Memory B cell (primary cell): ENCODE measurements at places on chromosomes 2 and 18.

GRCh38 chr2:122179492-122180165, 424.2 kb downstream of the TSN start:
- DNase-seq: no peak

- peak; percentile 9 for DNase-seq
These were observed 260.6 kb upstream of the LINC00305 start for GRCh38 chr18:64409511-64409910.

GRCh38 chr2:200748779-200749178, 62.9 kb upstream of the BZW1 start:
- no peak for DNase-seq

GRCh38 chr2:38097988-38098385, 22.0 kb upstream of the CYP1B1 start:
- no peak for DNase-seq

- DNase-seq: peak; percentile 31
These were observed 83.9 kb downstream of the STPG4 start for GRCh38 chr2:47070920-47071824.

GRCh38 chr2:53463806-53464726, 303.5 kb upstream of the CHAC2 start:
- DNase-seq: no peak

DNA sequence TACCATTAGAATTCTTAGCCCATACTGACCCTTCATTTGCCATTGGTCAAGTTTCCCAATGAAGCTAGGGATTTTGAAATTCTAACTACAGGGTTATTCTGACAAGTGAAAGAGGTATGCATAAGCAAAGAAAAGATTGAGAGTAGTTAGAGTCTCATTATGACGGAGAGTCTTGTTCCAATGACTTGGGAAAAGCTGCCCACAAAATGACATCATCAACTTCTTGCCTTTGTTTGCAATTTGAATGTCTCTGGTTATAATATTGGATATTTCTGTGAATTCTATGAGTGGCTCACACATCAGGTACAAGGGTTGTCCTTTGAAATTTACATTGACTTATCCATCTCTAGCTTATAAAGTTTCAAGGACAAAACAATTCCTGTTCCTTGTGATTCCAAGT, 772.2 kb downstream of the TRIB2 start:
- DNase-seq: no peak

GRCh38 chr2:227454323-227454860, 17.6 kb upstream of the AGFG1 start:
- no peak for DNase-seq

- DNase-seq: no peak
These were observed 4.5 kb downstream of the NBEAL1 start for GRCh38 chr2:203019142-203019541.

DNA sequence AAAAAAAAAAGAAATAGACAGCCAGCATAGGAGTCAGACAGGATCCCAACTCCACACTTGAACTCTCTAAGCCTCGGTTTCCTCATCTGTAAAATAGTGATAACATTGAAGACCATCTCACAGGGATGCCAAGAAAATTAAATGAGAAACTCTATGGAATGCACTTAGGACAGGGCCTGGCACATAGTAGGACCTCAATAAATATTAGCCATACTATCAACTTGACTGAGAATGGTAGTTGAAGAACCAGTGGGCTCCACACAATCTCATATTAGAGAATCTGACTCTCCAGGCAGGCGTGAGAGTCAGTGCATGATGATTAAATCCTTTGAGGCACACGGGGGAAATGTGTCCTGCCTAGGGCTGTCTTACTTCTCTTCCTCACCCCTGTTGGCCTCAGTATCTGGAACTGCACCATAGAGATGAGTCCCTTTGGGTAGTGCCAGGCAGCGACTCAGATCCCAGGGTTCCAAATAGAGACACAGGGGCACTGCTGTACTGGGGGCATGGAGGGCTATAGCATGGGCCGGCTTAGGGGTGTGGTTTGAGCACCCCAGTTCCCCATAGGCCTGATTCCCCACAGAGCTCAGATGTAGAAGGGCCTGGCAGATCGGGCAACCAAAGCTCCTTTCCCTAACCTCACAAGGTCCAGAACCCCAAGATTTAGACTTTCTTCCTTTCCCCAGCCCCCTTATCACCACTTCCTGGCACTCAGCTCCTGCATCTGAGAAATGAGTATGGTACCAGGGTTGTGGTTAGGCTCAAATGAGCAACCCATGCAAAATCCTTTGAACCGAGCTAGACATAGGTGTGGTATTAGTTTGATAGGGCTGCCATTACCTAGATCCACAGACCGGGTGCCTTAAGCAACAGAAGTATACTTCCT, 51.3 kb upstream of the CAB39 start:
- no peak for DNase-seq

DNA sequence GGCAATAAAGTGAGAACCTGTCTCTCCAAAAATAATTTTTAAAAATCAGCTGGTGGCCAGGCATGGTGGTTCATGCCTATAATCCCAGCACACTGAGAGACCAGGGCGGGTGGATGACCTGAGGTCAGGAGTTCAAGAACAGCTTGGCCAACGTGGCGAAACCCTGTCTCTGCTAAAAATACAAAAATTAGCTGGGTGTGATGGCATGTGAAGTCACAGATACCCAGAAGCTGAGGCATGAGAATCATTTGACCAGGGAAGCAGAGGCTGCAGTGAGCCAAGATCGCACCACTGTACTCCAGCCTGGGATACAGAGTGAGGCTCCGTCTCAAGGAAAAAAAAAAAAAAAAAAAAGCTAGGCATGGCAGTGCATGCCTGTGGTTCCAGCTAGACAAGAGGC, 7.4 kb upstream of the GPR75 start:
- no peak for DNase-seq

- DNase-seq: no peak
These were observed 443.1 kb downstream of the THSD7B start for GRCh38 chr2:137208431-137208891.

GRCh38 chr2:144356402-144356801, 163.5 kb downstream of the ZEB2 start:
- DNase-seq: no peak

GRCh38 chr18:6427286-6427685, 12.6 kb upstream of the L3MBTL4 start:
- no peak for DNase-seq

- no peak for DNase-seq
These were observed 9.6 kb downstream of the STPG4 start for GRCh38 chr2:47145466-47145865.

GRCh38 chr2:215000721-215001120, 137.7 kb downstream of the ABCA12 start:
- no peak for DNase-seq

DNA sequence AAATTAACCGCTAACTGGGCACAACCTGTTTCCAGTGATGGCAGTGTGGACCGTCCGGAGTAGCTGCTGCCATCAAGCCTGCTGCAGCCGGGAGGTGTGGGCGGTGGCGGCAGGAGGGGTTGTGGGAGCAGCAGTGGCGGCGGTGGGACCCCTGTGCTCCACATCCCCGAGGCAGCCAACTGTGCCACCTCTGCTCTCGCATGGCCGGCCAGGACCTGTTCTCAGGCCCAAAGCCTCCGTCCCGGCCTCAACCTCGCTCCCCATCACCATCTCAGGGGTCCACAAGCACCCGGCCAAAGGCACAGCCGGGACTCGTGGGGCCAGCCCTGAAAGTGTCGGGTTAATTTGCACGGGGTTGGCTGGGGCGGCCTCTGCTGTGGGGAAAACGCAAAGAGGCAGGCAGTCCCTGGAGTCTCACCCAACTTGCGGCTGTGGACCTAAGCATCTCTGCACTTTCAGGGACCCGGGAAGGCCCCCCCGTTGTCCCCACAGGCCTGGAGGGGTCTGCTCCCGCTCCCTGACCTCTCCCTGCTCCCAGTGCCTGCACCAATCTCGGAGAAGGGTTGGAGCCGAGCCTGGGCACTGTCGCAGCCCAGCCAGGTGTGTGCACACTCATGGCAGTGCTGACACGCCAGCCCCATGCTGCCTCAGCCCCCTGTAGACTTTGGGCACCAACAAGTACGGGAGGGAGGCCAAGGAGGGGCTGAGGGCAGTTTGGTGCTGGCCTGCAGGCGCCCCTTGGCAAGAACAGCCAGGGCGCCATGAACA, 44.4 kb upstream of the PEX13 start:
- no peak for DNase-seq

GRCh38 chr18:41982942-41983660, 28.1 kb downstream of the PIK3C3 start:
- no peak for DNase-seq

DNA sequence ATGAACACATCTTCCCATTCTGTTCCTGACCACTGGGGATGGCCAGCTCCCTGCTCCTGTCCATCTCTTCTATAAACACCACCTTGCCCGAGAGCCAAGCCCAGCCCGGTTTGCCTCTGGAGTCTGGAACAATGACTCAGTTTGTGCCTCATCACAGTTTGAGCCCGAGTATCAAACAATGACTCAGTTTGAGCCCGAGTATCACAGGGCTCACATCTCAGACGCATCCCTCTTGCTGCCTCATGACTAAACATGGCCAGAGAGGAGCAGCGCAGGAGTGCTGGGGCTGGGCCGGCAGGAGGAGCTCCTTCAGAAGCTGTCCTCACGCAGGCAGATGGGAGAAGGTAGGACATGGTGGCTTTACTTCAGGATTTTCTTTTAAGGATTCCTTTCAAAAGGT, 68.7 kb downstream of the PXDN start:
- no peak for DNase-seq

- no peak for DNase-seq
These were observed 38.5 kb downstream of the TSHZ1 start for GRCh38 chr18:75249175-75249518.

DNA sequence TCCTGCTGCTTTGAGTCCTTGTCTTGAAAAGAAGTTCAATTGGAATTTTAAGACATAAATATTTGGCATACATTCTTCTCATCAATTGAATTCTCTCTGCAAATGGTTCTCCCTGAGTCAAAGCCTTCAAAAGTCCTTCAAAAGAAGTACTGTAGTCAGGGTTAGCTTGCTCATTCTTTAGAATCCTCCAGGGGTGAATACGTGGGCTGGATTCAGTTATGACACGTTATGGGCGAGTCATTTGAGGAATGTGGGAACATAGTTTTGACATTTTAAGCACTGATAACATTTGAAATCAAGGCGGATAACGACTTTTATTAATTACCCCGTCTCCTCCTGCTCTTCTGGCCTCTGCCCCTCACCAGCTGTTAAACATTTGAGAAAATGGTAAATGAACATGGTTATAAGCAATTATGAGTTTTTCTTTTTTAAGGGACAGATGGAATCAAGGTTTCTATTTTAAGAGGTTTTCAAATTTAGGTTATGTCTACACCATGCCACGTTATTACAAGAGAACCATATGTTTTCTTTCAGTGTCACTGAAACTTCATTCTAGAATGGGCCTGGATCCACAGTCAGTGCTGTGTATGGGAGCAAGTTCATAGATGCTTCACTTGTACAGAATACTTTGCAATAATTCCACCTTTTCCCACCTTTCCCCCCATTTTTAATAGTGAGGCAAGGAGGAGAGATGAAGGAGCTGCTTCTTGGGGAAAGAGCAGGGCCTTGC, 273.1 kb downstream of the TSN start:
- DNase-seq: no peak

DNA sequence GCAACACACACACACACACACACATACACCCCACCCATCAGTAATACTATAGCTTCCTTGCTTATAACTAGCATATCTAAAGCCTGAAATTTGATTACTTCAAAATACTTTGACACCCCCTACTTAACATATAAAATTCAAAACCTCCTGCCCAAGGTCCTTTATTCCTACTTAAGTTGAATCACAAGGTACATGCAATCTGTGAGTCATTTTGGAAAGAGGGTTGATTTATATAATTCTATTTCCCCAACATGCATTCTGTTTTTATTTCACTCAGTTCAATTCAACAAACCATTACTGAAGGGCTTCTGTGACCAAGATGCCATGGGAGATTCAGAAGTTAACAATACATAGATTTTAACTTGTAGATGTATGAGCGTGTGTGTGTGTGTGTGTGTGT, 420.7 kb downstream of the METTL4 start:
- DNase-seq: no peak

DNA sequence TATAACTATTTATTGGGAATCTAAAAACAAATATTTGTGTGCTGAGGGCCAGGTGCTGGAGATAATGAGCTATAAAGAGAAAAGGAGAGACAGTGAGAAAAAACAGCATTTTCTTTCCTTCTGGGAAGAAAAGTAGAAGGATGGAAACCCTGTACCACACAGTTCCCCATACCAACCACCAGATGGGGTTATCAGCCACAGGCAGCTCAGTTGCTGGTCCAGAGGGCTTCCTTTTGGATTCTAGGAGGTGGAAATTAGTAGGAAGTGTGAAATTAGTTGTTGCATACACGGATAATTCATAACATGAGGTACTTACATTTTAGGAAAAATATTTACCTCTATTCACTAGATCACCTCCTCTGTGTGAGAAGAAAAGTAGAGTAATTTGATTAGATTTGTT, 237.0 kb upstream of the FOSL2 start:
- DNase-seq: no peak

GRCh38 chr18:58495634-58496033, 133.3 kb downstream of the ALPK2 start:
- DNase-seq: no peak

DNA sequence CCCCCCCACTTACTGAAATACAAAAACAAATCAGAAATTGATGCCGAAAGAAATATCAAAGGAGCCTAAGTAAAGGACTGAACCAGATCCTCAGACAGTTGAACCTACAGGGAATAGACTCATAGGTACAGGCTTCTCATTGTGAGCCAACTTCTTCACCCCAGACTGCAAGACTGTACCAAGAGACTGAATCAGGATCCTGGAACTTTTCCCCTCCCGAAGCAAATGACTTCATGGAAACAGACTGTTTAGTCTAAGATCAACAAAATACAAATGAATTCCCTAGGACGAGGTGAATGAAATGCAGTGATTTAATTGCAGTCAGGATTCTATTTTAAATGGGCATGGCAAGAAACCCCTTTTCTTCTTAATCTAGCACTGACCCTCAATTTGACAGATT, 53.6 kb upstream of the RNF152 start:
- DNase-seq: no peak

DNA sequence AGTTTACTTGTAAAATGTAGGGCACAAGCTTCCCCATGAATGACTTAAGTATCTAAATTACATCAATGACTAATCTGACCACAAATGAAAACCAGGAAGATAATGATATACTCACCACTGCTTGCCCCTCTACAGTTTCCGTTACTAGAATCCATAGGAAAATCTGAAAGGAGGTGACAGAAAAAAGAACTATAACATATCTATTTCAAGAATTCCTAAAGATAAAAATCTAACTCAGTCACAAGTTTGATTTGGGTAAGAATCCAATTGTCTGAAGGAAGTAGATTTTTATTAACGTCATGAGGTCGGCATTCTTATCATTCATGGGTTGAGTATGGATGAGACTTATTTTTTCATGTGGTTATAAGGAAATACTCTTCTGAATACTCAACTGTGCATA, 7.8 kb downstream of the FRZB start:
- no peak for DNase-seq

- peak; percentile 45 for DNase-seq
These were observed 77.0 kb downstream of the PRKCE start for GRCh38 chr2:45728458-45728942.
